NCI-H2081 (cell line): ENCODE measurements at places on chromosomes 5 and 9.

DNA sequence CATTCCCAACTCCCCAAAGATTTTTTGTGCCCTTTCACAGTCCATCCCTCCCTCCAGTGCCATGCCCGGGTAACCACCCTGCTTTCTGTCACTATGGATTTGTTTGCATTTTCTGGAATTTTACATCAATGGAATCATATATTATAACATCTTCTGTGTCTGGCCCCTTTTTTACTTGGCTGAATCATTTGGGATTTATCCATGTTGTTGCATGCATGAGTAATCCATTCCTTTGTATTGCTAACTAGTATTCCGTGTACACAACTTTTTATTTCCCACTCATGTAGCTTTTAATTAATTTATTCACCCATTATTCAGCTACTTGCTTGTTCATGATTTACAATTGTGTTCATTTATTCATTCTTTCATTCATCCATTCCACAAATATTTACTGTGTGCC lies 94.1 kb downstream of the FGF18 start:
- no peak for DNase-seq

GRCh38 chr5:150710165-150710564 lies 9.3 kb upstream of the RBM22 start:
- no peak for DNase-seq

DNA sequence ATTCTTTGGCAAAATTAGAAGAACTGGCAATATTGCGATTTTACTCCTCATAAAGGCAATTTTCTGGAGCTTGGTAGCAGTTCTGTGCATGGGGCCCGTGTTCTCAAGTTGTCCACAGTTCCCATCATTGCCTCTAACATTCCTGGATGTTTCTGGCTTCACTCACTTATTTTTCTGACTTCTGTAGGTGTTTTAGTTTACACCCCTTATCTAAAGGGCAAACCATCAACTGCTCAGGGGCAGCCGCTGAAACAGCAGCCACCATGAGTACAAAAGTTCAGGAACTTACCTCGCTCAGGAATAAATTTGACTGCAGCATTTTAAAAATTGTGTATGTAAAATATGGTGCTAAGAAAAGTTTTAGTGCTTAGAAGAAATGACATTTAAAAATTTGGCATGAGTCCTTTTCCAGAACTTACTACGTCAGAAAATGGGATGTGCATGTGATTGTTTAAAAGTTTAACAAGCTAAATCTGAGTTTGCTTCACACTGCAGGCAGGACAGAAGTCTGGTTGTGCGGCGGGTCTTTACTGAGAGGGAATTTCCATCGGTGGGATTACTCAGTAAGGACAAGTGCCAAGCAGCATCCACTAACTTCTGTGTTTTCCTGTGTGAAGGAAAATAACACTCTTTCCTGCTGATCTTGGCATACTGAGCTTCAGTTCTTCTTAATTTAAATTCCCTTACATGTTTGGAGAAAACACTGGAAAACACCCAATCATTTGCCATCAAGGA lies 261.7 kb downstream of the MAT2B start:
- no peak for DNase-seq

DNA sequence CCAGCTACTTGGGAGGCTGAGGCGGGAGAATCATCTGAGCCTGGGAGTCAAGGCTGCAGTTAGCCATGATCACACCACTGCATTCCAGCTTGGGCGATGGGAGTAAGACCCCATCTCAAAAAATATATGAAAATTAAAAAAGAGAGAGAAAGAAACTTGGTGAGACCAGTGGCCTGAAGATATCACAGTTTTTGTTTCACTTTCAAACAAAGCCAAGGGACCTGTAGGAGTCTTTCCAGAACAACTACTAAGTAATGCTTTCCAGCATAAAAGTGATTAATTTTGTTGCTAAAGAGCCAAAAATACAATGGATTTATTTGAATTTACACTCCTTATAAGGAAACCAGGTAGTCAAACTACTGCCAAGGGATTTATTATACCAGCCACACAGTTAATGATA lies 23.5 kb downstream of the GKAP1 start:
- DNase-seq: no peak
